ENCODE measurements at places on chromosomes 6 and 20.

GRCh38 chr20:6783752-6784151, 16.3 kb downstream of the BMP2 start:
- no peak for DNase-seq

GRCh38 chr6:90468859-90469258, 118.0 kb downstream of the MAP3K7 start:
- no peak for DNase-seq

DNA sequence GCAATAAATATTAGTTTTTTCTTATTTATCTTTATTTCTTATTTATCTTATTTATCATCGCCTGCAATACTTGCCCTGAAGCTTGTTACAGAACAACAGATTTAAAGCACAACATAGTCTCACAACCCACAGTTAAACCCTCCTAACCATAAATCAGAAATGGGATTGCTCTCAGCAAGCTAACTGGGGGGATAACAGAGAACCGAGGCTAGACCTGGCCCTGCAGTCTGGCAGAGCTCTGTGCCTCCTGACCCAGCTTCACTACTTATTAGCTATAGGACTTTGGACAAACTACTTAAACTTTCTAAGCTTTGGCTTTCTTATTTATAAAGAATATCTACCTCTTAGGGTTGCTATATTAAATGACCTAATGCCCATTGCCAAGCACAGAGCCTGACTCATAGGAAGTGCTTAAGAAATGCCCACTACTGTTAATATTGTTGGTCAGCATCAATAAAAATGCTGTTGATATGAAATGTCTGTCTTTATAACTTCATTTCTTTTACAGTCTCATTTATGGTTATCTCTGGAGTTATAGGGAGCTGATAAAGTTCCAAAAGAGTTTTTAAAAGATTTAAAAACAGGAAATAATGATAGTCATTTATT, 87.9 kb upstream of the BEND6 start:
- no peak for DNase-seq

DNA sequence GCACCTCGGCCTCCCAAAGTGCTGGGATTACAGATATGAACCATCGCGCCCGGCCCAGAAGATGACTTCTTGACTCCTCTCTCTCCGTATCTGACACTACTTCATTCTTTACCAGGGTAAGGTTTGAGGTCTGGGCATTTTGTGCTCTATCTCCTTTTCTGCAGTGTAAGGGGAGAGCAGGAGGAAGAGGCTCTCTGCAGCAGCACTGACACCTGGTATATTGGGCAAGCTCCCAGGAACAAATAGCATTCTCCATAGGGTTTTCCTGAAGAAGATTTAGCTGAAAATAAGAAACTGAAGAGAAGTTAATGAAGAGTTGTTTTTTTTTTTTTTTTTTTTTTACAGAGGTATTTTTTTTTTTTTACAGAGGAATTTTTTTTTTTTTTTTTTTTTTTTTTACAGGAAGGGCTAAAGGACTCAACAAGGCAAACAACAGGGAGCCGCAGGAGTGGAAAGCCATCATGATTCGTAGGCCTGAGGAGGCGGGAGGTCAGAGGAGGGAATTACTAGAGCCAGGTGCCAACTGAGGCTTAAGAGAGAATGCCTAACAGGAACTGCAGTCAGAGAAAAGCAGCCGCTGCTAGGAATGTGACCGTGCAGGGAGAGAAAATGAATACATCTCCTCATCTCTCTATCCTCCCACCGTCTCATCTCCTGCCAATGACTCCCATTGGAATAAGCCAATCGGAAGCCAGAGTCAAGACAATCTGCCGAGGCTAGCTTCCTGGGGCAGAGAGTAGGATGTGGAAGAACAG, 34.7 kb upstream of the ADGRF4 start:
- DNase-seq: no peak

- peak; percentile 66 for DNase-seq
Measured at GRCh38 chr20:32470025-32470861, 112.1 kb downstream of the ASXL1 start.

- DNase-seq: no peak
Measured at GRCh38 chr20:42102000-42102399, 483.8 kb upstream of the CHD6 start.

DNA sequence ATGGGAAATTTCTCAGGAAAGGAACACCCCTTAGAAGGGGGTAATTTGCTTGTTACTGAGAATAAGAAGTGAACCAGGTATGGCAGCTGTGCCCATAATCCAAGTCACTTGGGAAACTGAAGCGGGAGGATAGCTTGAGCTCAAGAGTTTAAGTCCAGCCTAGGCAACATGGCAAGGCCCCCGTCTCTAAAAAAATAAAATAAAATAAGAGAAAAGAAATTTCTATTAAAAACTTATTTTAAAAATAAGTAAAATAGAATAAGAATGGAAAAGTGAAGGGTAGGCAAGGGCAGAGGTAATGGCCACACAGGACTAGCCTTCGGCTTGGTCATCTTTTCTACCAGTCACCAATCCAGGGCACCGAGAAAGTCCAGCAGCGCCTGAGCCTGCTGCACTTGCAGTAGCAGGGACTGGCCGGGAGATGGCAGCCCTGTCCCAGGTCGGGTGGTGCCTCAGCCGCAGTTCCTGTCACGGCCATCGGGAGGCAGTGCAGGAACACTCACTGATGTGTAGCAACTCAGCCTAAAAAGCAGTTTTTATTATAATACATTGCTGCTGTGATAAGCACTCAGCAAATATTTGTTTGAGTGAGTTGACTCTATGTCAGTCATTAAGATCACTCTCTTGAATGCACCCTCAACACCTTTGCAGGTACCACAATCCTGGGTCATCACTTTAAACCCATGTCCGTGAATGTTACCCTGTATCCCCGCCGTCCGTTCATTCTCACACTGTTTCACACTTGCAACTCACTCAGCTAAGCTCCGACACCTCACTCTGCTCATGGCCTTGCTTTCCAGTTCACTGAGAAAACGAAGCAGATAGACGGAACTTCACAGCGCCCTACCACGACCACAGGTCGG, 23.2 kb upstream of the GCM1 start:
- DNase-seq: peak; percentile 69

DNA sequence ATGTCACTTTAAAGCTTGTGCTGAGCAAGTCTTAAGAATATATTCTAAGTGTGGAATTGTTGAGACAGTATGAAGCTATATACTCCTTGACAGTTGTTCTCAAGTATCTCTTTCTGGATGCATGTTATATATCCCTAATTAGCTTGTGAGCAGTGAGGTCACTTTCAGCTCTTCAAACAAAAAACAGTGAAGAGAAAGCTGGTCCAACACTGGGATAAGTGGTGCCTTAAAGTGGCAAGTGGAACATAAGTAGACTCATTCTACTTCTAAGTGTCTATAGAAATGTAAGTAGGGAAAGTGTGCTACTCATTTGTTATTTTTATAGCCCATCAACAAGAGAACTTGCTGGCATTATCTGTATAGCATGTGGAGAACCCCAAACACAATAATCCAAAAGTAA, 133.1 kb upstream of the BACH2 start:
- no peak for DNase-seq

DNA sequence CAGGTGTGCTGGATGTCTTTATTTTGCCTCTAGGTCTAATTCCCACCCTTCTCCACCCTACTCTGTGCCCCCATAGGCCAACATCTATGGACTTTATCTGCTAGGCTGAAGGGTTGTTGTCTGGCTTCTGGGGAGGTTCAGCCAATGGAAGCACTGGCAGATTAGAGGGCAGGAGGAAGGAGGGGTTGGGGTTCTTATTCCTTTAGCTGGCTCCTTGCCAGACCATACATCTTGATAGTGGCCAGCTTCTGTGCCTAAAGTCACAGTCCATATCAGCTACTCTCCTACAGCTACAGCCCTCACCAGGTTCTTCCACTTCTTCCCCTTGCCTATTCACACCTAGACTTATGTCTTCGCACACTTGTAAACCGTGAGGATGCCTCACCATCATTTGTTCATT, 41.1 kb downstream of the ROS1 start:
- no peak for DNase-seq

DNA sequence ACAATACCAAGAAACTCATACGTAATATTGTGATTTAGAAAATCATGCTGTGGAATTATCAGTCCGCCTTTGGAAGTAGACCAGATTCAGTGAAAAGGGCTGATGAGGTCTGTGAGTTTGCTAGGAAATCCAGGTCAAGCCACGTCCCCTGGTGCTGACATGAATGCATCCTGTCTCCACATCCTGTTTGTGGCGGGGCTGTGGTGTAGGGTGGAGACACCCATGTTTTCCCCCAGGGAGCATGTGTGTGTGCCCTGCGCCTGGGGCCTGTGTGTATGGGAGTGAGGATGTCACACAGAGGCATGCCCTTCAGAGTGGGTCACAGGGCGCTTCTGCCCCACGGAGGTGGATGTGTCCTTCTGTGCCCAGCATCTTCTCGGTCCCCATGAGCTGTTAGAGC, 109.1 kb downstream of the SASH1 start:
- DNase-seq: no peak

DNA sequence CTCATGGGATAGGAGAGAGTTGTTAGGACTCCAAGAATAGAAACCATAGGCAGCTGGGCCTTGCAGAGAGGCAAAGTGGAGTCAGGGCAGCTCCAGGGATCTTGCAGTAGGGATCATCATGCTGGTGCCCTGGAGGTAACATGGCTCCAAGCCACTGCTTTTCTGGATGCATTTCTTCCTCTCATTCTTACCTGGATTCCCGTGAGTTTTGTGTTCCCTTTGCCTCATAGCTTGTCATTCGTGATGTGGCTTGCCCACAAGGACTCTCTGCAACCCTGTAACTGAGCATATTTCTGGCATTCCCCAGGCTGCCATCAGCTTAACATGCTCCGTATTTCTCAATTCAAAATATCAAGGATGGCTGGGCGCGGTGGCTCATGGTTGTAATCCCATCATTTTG, 5.3 kb downstream of the NHLRC1 start:
- no peak for DNase-seq

GRCh38 chr20:8461186-8461585, 329.1 kb downstream of the PLCB1 start:
- no peak for DNase-seq

DNA sequence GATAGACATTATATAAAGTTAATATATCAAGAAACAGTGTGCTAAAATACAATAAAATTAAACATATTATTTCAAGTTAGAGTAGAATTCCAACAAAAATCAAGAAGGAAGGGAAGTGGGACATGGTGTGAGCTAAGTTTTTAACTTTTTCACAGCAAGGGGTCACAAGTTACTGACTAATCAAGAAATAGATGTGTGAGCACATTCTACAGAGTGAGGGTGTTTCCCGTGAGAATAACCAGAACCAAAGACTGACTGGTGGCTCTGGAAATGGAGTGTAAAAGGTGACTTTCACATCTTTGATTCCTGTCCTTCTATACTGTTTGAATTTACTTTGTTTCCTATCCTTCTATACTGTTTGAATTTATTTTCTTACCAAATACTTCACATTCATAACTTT, 206.6 kb downstream of the TASP1 start:
- no peak for DNase-seq
